MM.1S (cell line): ENCODE measurements at places on chromosomes 13 and 19.

GRCh38 chr13:106390367-106390766 is 145.1 kb downstream of the EFNB2 start:
- DNase-seq, result no peak

- DNase-seq, result no peak
These were observed 502.7 kb upstream of the HTR2A start for GRCh38 chr13:47399599-47399998.

- DNase-seq, result no peak
These were observed 44.9 kb downstream of the ESD start for GRCh38 chr13:46751811-46752635.

DNA sequence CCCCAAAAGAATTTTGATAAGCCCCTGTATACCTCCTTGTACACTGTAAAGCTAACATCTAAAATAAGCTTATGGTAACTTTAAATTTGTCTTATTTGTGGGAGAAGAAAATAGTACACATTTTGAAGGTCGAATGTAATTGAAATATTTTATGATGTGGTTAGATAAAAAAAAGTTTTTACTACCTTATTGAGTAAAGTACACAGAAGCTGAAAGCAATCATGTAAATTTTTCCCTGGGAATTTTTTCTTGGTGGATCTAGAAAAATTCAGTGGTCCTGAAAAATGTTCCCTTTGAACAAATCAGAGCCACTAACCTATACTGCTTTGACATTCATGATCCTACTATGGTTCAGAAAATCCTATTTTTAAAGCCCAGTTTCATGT is 46.9 kb downstream of the SIPA1L3 start:
- DNase-seq, result no peak

DNA sequence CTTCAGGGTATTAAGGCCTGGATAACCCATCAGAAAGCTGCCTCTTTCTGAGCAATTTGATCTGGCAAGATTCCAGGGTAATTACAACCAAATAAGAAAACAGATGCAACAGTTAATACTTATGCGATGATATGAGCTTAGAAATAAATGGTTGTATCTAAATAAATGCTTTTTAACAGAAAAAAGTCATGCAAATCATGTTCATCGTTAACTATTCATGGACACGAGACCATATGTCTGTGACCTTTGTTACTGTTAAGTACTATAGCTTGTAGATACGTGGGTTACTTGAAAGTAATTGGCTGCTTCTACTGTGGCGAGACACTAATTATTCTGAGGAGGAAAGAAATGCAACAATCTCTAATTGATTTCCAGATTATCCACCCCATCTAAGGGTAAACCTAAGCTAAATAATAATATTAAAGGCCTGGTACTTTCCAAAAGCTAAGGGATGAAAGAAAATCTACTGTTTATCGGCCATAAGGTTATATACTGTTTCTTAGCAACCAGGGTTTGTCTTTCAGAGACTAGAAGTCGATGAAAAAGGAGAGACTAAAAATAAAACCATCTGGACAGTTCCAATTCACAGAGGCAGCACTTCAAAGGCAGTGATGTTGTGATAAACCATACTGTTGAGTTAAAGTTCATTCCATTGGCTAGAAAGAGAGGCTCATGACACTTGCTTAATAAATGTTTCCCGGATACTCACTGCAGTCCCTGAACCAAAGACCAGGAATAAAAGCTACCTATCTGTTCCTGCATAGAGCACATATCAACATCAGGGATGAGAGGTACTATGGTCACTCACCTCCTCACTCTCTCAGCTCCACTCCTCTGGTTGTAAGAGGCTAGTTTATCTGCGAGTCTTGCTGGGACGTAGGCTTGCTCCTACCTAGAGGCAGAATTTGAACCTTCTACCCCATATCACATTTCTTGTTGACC is 1.5 kb downstream of the EPSTI1 start:
- peak; percentile 13 for DNase-seq

- DNase-seq, result no peak
These were observed 3.9 kb upstream of the NUDT19 start for GRCh38 chr19:32687681-32688080.

DNA sequence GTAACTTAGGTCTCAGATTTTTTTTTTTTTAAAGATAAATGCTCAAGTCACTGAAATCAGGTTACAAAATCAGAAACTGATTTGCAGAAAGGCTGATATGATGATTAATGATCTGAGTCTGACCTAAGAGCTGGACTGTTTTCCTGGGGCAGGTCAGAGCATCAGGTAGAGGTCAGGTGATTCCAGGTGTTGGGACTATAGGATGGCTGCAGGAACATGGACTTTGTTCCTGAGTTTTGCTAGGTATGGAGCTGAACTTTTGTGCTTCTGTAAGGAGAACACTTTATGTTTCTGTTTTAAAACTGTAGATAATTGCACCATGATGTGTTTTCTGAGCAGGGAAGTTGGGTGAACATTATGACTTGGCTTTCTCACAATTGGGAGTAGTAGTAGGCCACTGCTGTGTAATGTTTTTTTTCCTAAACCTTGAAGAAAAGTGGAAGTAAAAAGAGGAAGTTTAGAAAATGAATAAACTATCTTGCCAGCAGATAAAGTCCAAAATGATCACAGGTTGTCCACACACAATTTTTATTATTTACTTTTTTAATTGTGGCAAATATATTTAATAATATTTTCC is 297.2 kb downstream of the DCT start:
- DNase-seq, result no peak

- DNase-seq, result no peak
These were observed 290.4 kb downstream of the DIAPH3 start for GRCh38 chr13:59873309-59873708.

- no peak for DNase-seq
These were observed 1.3 kb upstream of the ARHGAP45 start for GRCh38 chr19:1065606-1066109.

GRCh38 chr13:32938314-32938713 is 77.9 kb upstream of the KL start:
- DNase-seq, result no peak

DNA sequence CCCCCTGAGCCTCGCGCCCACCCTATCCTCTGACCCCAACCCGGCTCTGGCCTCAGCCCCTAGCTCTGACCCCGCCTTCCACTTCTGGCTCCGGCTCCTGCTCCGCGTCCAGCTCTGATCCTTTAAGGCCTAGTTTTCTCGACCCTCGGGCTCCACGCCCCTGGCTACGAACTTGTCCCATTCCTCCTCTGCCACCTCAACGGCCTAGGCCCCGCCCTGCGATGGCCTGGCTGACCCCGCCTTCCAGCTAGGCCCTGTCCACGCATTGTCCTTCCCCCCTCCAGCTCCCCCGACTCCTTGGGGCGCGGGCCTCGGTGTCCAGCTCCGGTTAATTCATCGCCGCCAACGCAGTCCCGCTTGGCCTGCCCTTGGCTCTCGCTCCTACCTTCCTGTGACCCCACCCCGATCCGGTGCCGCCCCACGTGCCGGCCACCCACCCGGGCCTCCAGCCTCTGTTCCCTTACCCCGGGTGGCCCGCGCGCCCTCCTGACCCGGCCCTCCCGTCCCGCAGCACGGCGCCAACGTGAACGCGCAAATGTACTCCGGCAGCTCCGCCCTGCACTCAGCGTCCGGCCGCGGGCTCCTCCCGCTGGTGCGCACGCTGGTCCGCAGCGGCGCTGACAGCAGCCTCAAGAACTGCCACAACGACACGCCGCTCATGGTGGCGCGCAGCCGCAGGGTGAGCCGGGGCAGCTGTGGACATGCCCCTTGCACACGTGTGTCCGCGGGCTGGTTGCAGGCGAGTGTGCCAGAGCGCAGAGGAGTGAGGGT is 9.4 kb downstream of the BCL3 start:
- DNase-seq, result no peak

GRCh38 chr19:11154683-11155047 is 917 bp downstream of the SPC24 start:
- no peak for DNase-seq

DNA sequence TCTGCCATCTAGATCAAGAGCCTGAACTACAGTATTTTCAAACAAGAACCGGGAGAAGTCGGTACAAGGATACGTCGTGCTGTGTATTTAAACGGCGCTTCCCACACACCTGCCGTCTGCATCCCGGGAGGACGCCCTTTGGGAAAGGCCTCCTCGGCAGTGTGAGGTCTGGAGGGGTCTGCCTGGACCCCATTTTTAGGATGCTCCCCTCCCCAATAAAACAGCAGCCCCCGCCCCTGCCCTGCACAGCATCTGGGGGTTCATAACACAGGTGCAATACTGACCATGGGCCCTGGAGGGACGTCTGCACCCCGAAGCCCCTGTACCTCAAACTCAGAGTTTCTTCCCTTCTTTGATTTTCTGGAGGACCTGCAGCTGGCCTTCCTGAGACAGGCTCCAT is 4.1 kb upstream of the C13orf46 start:
- no peak for DNase-seq

DNA sequence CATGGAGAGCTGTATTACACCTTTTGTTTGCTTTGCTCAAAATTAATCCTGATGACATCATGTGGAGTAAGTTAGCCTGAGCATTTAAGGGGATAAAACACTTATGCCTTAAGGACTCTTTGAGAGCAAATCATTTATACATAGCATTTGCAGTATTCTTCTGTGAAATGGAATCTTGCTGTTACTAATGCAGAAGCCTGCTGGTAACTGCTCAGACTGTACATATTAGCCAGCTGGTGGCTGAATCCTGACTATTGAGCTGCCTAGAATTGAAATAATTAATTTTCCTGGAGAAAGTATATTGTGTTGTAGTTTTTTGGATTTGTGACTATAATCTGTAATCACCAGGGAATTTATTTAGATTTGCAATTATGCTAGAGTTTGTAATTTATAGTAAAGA is 363.2 kb downstream of the GPC6 start:
- DNase-seq, result no peak

GRCh38 chr19:31500197-31500830 is 151.1 kb upstream of the TSHZ3 start:
- no peak for DNase-seq

DNA sequence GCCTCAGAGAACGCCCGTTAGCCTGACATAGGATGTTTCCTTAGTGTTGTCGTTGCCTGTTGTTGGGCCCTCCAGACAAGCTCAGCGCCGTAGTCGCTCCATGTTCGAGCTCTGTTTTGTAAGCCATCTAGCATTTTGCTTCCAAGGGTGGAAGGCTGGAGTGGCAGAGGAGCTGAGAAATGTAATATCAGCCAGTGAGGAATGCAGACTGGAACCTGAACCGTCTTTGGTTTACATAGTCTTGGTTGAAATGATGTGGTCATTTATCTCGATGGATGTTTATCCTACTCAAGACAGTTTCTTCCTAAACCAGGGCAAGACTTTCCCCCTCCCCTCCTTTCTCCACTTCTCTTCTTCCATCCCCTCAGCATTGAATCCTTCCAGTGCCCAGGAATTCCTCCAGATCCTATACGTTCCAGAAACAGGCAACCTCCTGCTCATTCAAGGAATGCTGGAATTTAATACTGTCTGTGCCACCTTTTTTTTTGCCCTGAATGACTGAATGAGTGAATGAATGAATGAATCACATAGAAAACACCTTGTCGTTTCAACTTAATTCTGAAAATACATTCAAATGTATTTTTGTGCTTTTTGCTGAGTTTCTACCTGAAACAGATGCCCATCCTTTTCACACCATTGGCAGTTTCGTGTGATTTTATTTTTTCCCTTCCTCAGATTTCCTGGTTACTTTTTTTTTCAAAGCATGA is 109.5 kb upstream of the MBNL2 start:
- no peak for DNase-seq

DNA sequence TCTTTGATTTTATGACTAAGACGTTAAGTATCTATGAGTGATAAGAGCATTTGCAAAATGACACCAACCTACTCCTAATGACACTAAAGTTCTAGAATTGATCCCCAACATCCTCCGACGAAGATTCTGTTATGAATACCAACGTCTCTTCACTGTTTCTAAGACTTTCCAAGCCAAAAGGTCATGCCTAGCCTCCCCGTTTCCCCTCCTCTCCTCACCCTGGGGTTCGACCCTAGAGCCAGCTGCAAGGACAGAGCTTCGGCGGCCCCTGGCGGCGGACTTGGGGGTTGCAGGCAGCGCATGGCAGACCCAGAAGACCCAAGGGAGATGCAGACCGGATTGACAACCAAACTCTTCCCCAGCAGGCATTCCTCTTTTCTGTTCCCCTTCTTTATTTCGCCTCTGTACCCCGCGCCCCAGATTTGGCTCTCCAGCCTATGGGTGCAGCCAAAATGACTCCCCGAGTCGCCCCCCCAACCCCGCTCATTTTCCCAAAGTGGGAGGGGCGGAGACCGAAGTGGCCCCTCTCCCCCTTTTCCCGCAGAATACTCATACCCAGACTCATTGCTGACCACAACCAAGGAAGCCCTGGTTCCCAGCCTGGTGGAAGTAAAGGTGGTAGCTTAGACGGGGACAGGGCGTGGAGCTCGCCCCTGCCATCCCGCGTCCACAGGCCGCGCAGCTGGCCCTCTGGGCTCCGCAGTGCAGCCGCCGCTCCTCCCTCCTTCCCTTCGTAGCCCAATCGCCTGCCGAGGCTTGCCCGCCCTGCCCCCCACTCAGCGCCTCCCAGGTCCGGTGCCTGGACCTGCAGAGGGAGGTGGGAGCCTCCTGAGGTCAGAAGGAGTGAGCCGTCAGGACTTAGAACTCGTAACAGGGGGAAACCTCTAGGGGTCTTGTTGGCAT is 4.1 kb upstream of the EML2 start:
- peak; percentile 87 for DNase-seq
